Upper lobe of left lung (tissue), 6 donors: ENCODE measurements at places on chromosomes 3 and 15. TPM values are rescaled to one million over a fixed set of nuclear protein-coding genes. Genes with fewer than 3 reads are reported as not detected.
A peak's percentile ranks its signal among the peaks of the same experiment; 100 is the strongest.

- H3K27ac ChIP-seq: no peak overlapping the region
- no peak for DNase-seq
- peaks cover 25% of the 10 kb centered on the region for H3K36me3 ChIP-seq
- no peak overlapping the region for H3K4me3 ChIP-seq
- no peaks in the 10 kb centered on the region for H3K27me3 ChIP-seq
Observed at GRCh38 chr3:161096771-161097367, 8.3 kb downstream of the B3GALNT1 start.

DNA sequence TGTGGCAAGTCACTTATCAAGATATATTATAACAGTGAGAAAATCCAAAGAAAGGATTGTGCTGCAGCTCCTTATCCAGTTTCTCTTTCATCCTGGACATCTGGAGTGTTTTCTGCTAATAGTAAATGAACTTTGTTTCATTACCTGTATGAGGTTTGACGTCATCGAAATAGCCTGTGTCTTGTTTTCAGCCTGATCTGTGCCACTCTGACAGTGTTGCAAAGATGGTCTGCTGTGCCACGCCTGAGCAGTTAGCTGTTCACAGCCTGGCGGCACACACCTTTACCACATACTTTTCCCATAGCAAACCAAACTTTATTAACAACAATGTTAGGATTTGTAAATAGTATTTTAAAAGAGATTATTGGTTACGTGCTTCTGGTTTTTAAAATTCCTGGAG, 34.0 kb downstream of the YEATS2 start:
- no peak for DNase-seq
- no peak overlapping the region for H3K4me3 ChIP-seq
- no peaks in the 10 kb centered on the region for H3K27me3 ChIP-seq
- H3K27ac ChIP-seq: no peak overlapping the region
- no peaks in the 10 kb centered on the region for H3K4me1 ChIP-seq

DNA sequence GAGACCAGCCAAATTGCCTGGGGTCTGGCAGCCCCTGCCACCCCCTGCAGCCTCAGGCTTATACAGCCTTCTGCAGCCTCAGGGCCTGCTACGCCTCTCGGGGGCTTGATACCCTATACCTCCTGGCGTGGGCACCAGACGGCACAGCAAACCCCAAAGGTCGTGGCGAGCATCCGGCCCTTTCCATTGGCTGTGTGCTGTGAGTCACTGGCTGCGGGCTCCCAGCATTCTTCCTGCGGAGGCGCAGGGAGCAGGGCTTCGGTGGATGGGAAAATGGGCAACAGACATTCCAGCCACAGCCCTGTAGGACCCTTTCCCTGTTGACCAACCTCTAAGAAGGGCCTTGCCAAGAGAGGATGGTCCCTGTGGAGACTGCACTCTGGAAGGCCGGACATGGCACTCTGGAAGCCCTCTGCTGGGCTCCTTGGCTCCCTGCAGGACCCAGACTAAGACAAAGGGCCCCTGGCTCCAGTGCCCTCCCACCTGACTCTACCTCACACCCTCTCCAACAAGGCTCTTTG, 59.6 kb downstream of the ITGA11 start:
- no peak overlapping the region for H3K27ac ChIP-seq
- no peak overlapping the region for H3K4me3 ChIP-seq
- peak; percentile 52 for DNase-seq
- H3K27me3 ChIP-seq: no peaks in the 10 kb centered on the region

- H3K36me3 ChIP-seq: no peaks in the 10 kb centered on the region
- H3K4me1 ChIP-seq: peaks cover 7% of the 10 kb centered on the region
- DNase-seq: no peak
- H3K27me3 ChIP-seq: no peaks in the 10 kb centered on the region
- peak within 1 kb of the TSS; percentile 14 for H3K4me3 ChIP-seq
Observed at GRCh38 chr3:111541911-111542483, at the start of gene CD96. TSS of gene CD96 (plus strand) at chr3:111542197. CDS start at chr3:111542249, 52 bp downstream.

- no peak overlapping the region for H3K4me3 ChIP-seq
- no peak for DNase-seq
- H3K27ac ChIP-seq: no peak overlapping the region
- no peaks in the 10 kb centered on the region for H3K4me1 ChIP-seq
- H3K36me3 ChIP-seq: no peaks in the 10 kb centered on the region
- no peaks in the 10 kb centered on the region for H3K27me3 ChIP-seq
Observed at GRCh38 chr3:160126051-160126450, 99.2 kb upstream of the C3orf80 start.

GRCh38 chr3:150747886-150748683, 14.9 kb downstream of the SIAH2 start:
- H3K36me3 ChIP-seq: no peaks in the 10 kb centered on the region
- H3K27ac ChIP-seq: peak overlapping the region; percentile 13
- H3K27me3 ChIP-seq: no peaks in the 10 kb centered on the region
- peaks cover 89% of the 10 kb centered on the region for H3K4me1 ChIP-seq
- no peak overlapping the region for H3K4me3 ChIP-seq

DNA sequence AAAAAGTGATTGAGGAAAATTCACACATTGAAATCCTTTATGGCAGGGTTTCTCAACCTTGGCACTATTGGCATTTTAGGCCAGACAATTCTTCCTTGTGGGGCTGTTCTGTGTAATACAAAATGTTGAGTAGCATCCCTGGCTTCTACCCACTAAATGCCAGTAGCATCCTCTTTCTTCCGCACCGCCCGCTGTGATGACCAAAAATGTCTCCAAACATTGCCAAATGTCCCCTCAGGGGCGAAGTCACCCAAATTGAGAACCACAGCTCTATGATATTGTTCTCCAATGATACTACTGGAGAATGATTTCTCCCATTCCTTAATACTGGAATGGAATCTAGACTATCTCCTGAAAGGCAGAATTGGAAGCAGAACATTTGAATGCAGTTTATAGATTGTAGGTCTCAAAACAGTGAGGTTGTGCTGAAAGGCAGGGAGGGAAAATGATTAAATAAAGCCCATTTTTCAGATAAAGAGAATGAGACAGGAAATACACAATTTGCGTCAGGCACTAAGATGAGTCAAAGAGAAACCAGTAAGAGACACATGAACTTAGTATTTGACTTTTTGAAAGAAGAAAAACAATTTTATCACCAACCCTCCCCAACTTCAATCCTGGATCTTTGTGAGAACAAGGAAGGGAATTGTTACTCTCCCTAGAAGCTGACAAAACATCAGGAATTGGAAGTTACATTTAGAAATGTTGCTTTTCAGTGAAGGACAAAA, 101.6 kb upstream of the TNIK start:
- no peak overlapping the region for H3K4me3 ChIP-seq
- no peak overlapping the region for H3K27ac ChIP-seq
- no peaks in the 10 kb centered on the region for H3K36me3 ChIP-seq
- H3K4me1 ChIP-seq: peaks cover 14% of the 10 kb centered on the region
- no peak for DNase-seq

DNA sequence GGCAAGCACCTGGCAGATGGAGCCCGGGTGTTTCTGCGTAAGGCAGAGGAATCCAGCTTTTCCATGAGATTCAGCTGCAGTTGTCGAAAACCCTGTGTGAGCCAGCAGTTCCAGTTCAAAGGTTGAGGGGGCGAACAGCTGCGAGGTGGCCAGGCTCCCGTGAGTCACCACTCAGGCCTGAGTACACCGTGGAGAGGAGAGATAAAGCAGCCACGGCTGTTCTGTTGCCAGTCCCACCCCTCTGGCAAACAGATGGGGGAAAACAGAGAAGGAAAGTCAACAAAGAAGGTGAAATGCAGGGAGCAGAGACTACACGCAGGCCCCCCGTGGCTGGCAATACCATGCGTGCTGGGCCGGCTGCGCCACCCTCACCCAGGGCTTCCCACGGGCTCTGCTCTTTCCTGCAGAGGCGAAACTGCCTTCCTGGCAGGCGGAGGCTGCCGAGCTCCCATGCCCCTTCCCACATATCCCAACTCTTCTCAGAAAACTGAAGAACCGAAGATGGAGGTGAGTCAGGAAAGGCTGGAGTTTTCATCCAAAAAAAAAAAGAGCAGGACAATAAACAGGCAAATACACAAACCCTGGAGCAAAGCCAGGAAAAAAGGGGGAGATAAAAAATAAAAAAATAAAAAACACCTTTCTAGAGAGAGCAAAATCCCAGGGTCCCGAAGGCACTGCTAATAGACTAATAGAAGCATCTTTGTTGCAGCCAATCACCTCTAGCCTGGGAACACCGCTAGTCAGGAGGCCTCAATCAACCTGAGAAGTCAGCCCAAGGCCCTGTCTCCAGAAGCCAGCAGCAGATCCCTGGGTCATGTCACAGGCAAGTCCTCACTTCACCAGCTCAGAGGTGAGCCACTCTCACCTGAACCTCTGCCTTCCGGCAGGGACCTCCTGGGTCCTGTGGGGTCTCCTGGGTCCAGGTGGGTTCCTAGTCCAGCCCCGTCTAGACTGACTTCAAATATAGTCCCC, 37.7 kb downstream of the FAM174B start:
- peak overlapping the region; percentile 68 for H3K27ac ChIP-seq
- no peaks in the 10 kb centered on the region for H3K36me3 ChIP-seq
- peak; percentile 86 for DNase-seq

DNA sequence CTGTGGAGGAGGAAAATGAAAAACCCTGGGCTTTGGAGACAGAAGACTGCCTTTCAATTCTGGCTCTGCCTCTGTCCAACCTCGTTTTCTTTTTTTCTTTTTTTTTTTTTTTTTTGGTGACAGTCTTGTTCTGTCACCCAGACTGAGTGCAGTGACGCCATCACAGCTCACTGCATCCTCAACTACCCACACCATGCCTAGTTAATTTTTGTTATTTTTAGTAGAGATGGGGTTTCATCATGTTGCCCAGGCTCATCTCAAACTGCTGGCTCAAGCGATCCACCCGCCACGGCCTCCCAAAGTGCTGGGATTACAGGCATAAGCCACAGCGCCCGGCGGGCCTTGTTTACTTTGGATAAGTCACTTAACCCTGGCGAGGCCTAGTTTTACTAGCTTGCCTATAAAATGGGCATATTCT, 66.3 kb upstream of the SLC25A26 start:
- no peak overlapping the region for H3K27ac ChIP-seq
- H3K27me3 ChIP-seq: no peaks in the 10 kb centered on the region
- no peaks in the 10 kb centered on the region for H3K4me1 ChIP-seq
- H3K36me3 ChIP-seq: no peaks in the 10 kb centered on the region
- DNase-seq: no peak
- no peak overlapping the region for H3K4me3 ChIP-seq

DNA sequence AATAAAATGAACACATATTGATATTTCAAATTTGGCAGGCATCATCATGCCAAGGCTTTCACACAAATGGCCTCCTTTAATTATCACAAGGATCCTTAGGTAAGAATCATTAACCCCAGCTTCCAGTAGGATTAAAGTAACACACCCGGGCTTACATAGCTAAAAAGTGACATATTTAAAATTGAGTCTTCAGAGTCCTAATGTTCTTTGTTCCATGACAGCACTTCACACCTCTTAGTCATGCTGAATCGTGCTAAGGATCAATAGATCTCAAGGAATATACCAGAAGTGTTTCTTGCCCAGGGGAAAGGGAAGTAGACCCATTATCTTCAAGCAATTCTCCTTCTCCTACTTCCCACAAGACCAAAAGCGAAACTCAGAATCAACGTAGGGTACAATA, 76.6 kb upstream of the SOX2 start:
- no peaks in the 10 kb centered on the region for H3K36me3 ChIP-seq
- no peaks in the 10 kb centered on the region for H3K4me1 ChIP-seq
- H3K27ac ChIP-seq: no peak overlapping the region
- no peaks in the 10 kb centered on the region for H3K27me3 ChIP-seq

GRCh38 chr3:172513488-172513887, 9.7 kb downstream of the TNFSF10 start:
- peak overlapping the region; percentile 71 for H3K27ac ChIP-seq
- no peak overlapping the region for H3K4me3 ChIP-seq
- H3K36me3 ChIP-seq: peaks cover 41% of the 10 kb centered on the region
- DNase-seq: no peak
- H3K4me1 ChIP-seq: peaks cover 53% of the 10 kb centered on the region
- no peaks in the 10 kb centered on the region for H3K27me3 ChIP-seq

DNA sequence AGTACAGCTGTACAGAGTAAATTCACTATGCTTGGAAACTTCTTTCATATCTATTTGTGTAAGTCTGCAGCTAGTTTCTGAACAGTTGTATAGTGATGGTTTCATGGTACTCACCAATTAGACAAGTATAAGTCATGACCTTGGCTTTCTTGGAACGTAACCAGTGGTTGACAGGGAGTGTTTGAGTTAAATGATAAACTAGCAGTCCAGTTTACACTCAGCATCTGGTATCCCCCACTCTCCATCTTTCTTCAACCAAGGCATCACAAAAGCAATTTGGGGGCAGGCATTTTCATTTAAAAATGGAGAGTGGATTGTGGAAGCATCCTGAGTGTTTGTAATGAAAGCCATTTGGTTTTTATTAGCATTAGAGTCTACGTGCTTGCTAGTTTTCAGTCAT, 26.0 kb downstream of the MME start:
- DNase-seq: no peak
- no peaks in the 10 kb centered on the region for H3K36me3 ChIP-seq
- no peaks in the 10 kb centered on the region for H3K27me3 ChIP-seq
- no peaks in the 10 kb centered on the region for H3K4me1 ChIP-seq

DNA sequence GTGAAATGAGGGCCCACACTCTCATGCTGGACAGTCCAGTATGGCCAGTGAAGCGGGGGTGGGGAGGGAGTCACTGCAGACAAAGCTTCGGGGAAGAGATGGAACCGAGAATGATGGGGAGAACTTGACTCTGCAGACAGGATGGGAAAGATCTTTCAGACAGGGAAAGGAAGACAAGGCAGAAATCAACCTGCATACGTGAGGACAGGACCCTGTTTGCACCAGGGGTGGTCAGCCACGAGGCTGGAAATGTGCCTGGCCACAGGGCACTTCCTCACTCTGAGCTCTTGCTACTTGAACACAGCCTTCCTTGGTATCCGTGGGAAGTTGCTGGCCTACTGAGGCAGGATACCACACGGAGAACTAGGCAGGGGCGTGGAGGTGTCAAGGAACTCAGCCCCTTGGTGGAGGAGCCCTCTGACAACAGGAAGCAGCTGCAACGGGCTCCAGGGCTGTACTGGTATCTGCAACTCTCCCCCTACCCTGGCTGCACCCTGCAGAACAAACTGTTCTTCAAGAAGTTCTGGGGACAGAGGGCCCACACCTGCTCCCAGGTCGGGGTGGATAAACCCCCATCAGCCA, 9.3 kb upstream of the SRP14 start:
- H3K4me3 ChIP-seq: no peak overlapping the region
- peak overlapping the region; percentile 81 for H3K27ac ChIP-seq
- peak; percentile 49 for DNase-seq

- no peak overlapping the region for H3K4me3 ChIP-seq
- H3K36me3 ChIP-seq: no peaks in the 10 kb centered on the region
- H3K4me1 ChIP-seq: no peaks in the 10 kb centered on the region
- H3K27ac ChIP-seq: no peak overlapping the region
- H3K27me3 ChIP-seq: no peaks in the 10 kb centered on the region
Observed at GRCh38 chr3:150080058-150080730, 109.5 kb upstream of the PFN2 start.

- H3K27ac ChIP-seq: no peak overlapping the region
- no peak overlapping the region for H3K4me3 ChIP-seq
- DNase-seq: no peak
- H3K36me3 ChIP-seq: no peaks in the 10 kb centered on the region
Observed at GRCh38 chr15:37038716-37039106, 61.6 kb downstream of the MEIS2 start.

- no peaks in the 10 kb centered on the region for H3K27me3 ChIP-seq
- H3K36me3 ChIP-seq: no peaks in the 10 kb centered on the region
- DNase-seq: peak; percentile 51
- H3K27ac ChIP-seq: peak overlapping the region; percentile 76
- H3K4me1 ChIP-seq: peaks cover 8% of the 10 kb centered on the region
Observed at GRCh38 chr15:98899272-98900021, 108.1 kb downstream of the PGPEP1L start.

The PLA2G4D gene
- not detected for total RNA-seq

The CEMIP gene
- 0.59 TPM for total RNA-seq

The PTH1R gene
- total RNA-seq: 24.5 TPM

The FEZF2 gene
- total RNA-seq: not detected

The SH3GL3 gene
- total RNA-seq: 2.2 TPM
